Activated CD4-positive, CD25-positive, alpha-beta regulatory T cell treated with anti-CD3 and anti-CD28 coated beads, Interleukin-2, amount 50 U/mL, for 24 hours (primary cell): ENCODE measurements at places on chromosomes 6 and 20.

DNA sequence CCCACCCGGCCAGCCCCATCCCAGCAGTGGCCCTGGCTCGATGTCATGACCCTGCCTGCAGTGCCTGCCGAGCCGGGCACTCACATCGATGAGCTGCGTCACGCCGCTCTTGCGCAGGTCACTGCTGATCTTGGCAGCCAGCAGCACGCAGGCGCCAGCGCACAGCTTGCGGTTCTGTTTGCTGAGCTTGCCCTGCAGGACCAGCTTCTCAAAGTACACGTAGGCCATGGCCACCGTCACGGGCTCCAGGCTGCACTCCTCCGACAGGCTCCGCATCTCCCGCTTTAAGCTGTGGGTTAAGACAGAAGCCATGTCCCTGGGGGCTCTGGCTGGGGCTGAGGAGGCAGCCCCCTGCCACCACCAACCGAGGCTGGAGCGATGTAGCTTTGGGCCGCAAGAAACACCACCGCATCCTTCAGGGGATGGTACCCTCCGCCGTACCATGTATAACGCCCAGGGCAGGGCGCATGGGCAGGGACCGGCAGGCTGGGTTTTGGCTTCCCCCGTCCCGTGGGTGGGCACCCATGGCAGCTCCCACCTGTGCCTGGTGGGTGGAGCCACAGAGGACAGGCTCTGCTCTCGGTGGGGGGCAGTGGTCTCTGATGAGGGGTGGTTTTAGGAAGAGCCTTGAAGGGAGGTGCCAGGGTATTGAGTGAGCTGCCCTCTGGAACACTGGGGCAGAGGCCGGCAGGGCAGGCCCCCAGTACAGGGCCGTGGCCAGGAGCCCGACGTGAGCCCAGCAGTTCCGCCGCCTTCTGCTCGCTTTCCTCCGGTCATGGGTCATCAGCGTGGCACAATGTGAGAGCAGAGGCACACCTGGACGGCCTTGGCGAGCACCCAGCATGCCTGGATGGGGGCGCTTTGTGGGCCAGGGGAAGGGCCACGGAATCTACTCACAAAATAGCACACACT is 4.5 kb downstream of the RPS21 start:
- ATAC-seq = no peak

GRCh38 chr20:1952737-1953530 is 40.9 kb downstream of the PDYN start:
- ATAC-seq = no peak

- ATAC-seq = no peak
Measured at GRCh38 chr20:34431168-34431567, 68.1 kb downstream of the ITCH start.

DNA sequence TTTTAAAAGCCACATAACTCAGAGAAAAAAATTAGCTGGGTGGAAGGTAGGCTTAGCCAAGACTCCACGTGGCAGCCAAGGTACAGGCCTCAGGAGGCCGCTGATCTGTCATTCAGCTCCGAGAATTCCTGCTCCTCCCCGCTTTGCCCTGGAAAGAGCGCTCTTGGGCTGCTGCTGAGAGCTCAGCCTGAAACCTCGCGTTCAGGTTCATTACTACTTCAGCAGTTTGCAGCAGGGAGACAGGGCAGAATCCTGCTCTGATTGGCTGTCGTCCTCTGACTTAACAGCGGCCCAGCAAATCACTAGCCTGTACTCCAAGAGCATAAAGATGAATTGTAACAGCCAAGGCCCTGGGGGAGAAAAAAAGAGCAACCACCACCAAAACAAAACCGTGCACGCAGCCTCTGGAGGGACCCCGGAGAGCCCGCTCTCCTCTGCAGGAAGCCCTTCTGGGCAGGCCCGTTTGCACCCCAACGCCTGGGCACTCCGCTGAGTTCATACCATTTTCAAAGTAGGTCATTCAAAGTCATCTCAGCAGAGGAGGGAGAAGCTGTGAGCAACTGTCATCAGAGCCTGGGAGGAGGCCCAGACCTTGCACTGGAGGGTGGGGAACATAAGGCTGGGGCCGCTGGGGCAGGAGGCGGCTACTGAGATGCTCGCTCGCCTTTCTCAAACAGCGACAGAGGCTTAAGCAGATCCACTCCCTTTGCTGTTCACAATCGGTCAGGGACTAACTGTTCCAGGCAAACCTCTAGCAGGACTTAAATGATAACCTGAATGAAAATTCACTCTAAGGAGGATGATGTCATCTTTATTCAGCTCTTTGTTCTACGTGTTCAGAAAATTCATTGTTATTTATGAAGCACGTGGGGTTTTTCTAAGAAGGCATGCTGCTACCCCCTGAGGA is 42.3 kb upstream of the ATXN1 start:
- ATAC-seq = no peak

GRCh38 chr6:156851454-156851921 is 74.3 kb downstream of the ARID1B start:
- ATAC-seq = no peak

- no peak for ATAC-seq
Measured at GRCh38 chr6:36247693-36248092, 22.2 kb upstream of the PNPLA1 start.

DNA sequence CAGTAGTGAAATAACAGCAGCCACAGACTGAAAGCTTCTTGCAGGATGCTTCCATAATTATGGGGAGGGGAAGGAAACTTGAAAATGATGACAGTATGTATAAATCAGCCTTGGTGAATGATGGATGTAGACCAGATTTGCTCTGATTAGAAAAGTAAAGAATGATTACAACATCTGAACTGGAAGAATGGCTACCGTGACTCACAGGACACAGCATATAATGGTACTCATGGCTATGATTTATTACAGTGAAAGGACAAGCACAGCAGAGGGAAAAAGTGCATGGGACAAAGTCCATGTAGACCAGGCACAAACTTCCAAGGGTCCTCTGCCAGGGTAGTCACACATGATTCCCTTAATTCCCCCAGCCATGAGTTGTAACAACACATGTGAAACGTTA is 70.7 kb upstream of the POPDC3 start:
- no peak for ATAC-seq

- no peak for ATAC-seq
Measured at GRCh38 chr6:148258868-148259267, 83.8 kb upstream of the SASH1 start.

- ATAC-seq = no peak
Measured at GRCh38 chr6:140774080-140774505, 1358.6 kb upstream of the GJE1 start.

DNA sequence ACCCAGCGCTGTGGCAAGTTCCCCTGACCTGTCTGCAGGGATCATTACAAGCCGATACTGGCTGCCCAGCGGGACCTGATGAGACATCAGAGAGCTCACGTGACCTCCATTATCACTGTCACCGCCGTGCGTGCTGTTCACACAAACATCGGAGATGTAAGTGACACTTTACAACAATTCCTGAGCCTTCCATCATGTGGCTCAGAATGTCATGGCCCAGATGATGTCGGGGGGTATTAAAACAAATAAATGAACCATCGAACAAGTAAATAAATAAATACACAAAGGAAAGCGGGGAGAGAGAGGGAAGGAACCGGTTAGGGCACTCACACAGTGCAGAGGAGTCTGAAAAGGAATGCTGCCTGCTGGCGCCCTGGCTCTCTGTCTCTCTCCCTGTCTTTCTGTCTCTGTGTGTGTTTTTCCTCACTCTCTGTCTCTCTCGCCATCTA is 195.1 kb downstream of the BMP7 start:
- no peak for ATAC-seq
